Activated naive CD4-positive, alpha-beta T cell treated with Interleukin-2 at 50 U/mL for 16 hours (primary cell): ENCODE measurements at places on chromosomes 7 and 10.

- no peak for DNase-seq
Measured at GRCh38 chr10:33122014-33122809, 164.2 kb upstream of the ITGB1 start.

GRCh38 chr10:61448841-61449600 is 4.2 kb downstream of the TMEM26 start:
- DNase-seq: no peak

GRCh38 chr7:98209166-98209920 is 1.9 kb upstream of the BHLHA15 start:
- DNase-seq: no peak

- DNase-seq: no peak
Measured at GRCh38 chr10:79137300-79137756, 68.6 kb downstream of the ZMIZ1 start.

DNA sequence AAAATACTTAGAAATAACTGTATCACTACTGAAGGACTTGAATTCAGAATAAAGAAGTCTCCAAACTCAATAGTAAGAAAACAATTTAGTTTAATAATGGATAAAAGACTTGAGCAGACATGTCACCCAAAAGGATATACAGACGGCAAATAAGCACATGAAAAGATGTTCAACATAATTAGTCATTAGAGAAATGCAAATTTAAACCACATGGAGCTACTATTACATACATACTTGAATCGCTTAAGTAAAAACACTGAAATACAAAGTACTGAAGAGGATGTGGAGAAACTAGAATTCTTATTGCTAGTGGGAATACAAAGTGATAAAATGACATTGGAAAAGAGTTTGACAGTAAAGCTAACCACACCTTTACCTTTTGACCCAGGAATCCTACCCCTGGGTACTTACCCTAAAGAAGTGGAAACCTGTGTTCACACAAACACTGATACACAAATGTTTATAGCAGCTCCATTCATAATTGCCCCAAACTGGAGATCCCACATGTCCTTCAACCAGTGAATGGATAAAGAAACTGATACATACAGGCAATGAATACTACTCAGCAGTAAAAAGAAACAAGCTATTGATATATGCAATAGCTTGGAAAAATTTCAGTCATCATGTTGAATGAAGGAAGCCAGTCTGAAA is 54.3 kb upstream of the NFKB2 start:
- no peak for DNase-seq

DNA sequence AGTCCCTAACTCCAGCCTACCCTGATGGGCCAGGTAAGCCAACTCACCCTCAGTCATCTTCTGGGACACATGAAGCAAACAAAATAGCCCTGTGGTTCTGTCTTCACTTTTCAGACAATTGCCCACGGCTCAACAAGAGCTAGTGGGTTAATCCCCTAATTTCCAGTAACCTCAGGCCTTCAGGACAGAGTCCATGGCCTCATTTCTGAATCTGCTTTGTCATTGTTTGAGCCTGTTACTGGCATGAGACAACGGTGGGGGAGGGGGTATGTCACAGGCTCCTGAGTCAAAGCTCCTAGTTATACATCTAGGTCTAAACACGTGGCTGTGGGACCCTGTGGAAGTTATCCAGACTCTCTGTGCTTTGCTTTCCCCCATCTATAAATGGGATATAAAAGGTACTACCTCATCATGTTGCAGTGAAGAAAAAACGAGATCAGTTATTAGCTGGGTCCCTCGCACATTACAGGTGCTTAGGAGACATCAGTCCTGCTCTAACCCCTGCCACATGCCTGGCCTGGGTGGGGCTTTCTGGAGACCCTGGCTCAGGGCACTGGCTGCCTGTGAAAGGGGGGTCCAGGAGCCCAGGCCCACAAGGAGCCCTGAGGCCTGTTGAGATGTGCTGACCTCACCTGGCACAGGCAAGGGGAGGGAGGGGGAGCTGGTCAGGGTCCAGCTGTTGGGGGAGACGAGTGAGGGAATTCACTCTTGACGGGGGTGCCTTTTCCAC is 16.5 kb downstream of the MAT1A start:
- DNase-seq: no peak

GRCh38 chr7:127588019-127588696 is at the start of gene ARF5:
Gene ARF5, plus strand, starts transcription at chr7:127588411. Its CDS starts 88 bp downstream, at chr7:127588499.
- peak; percentile 90 for DNase-seq

DNA sequence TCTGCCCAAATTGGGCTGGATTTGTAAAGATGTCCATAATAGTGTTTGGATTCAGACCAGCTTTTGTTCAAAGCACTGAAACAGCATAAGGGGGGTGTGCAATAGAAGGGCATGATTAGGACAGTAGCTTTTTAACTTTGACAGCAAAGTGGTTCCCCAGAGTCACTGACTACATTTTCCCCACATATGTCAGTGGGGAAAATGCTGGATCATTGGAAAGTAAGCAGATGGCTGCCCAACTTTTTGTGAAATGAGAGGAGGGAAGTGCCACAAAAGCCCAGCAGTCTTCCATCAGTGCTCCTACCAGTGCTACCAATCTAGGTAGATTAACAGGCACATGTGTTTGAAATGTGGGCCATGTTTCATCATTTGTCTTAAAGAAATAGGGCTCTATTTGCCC is 162.8 kb downstream of the FZD1 start:
- DNase-seq: no peak

DNA sequence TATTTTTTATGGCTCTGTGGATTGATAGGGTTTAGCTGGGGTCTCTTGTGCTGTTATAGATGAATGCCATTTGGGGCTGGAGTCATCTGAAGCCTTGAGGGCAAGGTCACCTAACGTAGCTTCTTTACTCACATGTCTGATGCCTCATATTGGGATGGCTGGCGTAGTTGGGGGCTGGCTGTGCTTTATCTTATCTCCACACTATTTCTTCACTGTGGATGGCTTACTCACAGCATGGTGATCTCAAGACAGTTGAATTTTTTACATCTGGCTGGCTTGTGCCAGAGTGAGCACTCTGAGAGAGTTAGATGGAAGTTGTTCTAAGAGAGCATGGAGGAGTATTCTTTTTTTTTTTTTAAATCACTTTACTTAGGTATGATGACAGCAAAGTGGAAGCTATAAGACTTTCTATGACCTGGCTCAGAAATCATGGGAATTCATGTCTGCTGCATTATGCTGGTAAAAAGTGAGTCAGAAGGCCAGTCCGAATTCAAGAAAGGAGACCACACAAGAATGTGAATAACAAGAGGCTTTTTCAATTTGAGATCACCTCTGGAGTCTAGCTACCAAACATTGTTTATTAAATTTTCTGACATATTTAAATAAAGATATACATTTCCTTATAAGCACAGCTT is 252.4 kb upstream of the TPK1 start:
- DNase-seq: no peak

DNA sequence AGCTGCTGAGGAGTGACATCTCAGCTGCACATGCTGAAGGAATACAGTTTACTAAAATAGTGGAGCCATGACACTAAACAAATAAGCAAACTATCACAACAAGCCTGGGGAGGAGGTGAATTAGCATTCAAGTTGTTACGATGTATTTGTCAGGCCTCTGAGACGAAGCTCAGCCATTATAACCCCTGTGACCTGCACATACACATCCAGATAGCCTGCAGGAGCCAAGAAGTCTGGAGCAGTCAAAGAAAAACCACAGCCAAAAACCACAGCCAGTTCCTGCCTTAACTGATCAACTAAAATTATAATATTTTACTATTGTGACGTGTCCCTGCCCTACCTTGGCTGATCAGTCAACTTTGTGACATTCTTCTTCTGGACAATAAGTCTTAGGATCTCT is 68.6 kb downstream of the NSUN6 start:
- no peak for DNase-seq

DNA sequence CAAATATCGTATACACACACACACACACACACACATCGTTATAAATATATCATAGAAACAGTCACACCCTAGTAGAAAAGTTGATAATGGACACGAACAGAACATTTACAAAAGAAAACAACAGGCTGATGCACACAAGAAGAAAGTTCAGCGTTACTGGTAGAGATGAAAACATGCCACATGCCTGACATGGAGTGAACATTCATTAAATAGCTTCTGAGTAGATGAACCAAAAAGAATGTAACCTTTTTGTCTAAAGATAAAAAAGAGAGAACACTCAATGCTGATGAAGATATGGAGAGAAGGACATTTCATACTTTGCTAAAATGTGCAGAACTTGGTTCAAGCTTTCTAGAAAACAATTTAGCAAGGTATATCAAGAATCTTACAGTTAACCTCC is 173.4 kb upstream of the KLF14 start:
- no peak for DNase-seq

GRCh38 chr10:99394256-99394655 is 36.2 kb downstream of the GOT1 start:
- no peak for DNase-seq

- no peak for DNase-seq
Measured at GRCh38 chr7:46155367-46155766, 234.3 kb upstream of the IGFBP3 start.

GRCh38 chr10:17062493-17062892 is 67.1 kb downstream of the CUBN start:
- no peak for DNase-seq

- DNase-seq: no peak
Measured at GRCh38 chr10:50561266-50561665, 62.5 kb downstream of the SGMS1 start.

DNA sequence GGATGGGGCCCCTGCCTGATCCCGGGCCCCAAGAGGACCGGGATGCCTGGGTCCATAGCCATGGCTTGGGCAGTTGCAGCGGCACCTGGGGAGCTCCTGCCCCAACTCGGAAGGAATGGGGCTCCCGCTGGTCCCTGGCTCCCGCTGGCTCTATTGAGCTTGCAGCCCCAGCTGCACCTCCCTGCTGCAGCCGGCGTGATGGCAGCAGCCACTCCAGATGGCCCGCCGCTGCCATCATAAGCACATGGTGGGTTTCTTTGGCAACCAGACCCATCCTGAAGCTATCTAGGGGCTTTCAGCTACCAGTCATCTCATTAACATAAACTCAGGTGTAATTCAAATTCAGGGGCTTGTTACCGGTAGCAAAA is 11.1 kb upstream of the DNMBP start:
- DNase-seq: no peak

- no peak for DNase-seq
Measured at GRCh38 chr7:96224685-96225084, 97.2 kb downstream of the SLC25A13 start.

DNA sequence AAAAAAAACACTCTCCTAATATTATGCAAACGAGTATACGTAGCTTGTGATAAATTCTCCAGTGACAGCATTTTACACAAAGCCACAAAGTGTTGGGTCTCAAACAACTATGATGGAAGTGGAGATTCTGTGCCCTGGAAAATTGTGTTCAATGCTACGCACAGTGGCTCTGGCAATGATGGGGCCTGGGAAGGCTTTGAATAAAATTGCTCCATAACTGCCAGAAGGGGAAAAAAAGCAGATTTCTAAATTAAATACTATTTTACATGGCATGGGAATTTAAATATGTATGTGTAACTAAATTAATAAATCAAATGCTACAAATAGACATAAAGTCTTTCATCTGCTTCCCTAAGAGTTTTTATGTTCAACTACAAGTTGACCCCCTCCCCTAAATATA is 306.7 kb downstream of the GRID1 start:
- DNase-seq: no peak

DNA sequence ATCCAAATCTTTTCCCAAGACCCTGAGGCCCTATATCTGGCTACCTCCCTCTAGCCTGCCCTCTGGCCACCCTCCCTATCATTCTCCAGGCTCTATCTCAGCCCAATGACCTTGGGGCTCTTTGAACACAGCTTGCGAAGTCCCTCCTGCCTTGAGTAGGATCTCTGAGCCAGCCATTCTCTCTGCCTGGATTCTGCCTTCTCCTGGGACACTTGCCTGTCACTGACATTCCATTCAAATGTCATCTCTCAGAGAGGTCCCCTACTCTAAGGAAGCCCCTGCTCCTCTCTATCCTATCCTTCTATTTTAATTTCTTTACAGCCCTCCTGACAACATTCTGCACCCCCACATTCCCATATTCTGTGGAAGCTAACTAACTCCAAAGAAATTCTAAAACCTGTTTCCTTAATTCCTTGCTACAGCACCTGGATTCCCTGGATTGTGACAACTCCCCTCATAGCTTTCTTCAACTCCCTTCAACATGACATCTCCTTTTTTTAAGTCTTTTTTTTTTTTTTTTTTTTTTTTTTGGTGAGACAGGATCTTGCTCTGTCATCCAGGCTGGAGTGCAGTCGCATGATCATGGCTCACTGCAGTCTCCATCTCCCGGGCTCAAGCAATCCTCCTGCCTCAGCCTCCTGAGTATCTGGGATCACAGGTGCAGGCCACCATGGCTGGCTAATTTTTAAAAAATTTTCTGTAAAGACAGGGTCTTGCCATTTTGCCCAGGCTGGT is 81.0 kb upstream of the ASAH2 start:
- no peak for DNase-seq
